ENCODE measurements at places on chromosomes 6 and 20. TPM values are rescaled to one million over a fixed set of nuclear protein-coding genes. Genes with fewer than 3 reads are reported as not detected.
A peak's percentile ranks its signal among the peaks of the same experiment; 100 is the strongest.

The FUT9 gene
- total RNA-seq, result not detected

GRCh38 chr6:134005800-134006199 lies 46.6 kb downstream of the SLC2A12 start:
- DNase-seq, result no peak

DNA sequence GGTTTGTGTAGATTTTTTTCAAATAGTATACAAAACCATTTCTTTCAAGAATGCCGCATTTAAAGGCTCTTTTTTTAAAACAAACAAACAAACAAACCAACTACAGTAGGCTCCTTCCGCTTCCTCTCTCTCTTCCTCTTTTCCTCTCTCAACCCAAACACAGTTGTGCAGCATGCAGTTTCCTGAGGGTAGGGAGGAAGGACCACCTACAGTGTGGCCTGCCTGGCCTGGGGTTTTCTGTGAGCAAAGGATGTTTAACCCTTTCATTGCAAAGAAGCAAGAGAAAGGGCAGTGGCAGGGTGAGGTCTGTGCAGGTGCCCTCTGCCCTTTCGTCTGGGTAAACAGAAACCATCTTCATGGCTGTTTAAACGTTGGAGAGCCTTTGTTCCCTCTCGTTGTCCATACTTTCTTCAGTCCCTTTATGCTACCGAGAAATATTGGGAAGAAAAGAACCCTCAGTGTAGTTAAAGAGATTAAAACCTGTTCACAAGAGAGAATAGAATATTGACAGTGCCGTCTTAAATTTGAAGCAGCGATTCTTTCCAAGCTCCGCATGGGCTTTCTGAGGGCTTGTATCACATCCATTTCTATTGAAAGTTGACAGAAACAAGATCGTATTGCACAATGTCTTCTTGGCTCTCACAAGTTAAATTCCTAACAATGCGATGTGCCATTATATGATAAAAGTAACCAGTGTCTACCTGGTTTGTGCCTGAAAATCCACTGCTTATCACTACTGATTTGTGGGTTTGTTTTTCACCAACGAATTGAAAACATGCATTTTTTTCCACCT lies 215.5 kb upstream of the SNX9 start:
- DNase-seq, result no peak

- no peak for DNase-seq
Observed at GRCh38 chr6:144697369-144697760, 412.2 kb downstream of the UTRN start.

The ATAT1 gene
- total RNA-seq, result 8.8 TPM

- no peak for DNase-seq
Observed at GRCh38 chr6:32562940-32563339, 26.7 kb downstream of the HLA-DRB1 start.

- DNase-seq, result peak; percentile 88
Observed at GRCh38 chr6:6008648-6009421, 2.1 kb upstream of the NRN1 start.

The PKIB gene
- 0.94 TPM for total RNA-seq

The OR2J3 gene
- total RNA-seq, result not detected

The HBS1L gene
- total RNA-seq, result 66.9 TPM

DNA sequence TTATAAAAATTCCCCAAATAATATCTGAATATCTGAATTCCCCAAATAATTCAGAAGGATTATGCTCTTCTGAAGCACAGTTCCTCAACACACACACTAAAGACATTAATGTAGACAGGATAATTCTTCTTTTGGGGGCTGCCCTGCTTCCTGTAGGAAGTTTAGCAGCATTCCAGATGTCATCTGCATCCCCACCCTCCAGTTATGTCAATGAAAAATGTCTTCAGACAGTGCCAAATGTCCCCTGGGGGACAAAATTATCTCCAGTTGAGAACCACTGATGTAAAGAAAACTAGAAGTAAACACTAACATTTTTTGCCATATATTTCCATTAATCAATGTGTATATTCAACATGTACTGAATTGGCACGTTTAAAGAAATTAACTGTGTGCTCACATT lies 25.9 kb upstream of the NAA20 start:
- no peak for DNase-seq

DNA sequence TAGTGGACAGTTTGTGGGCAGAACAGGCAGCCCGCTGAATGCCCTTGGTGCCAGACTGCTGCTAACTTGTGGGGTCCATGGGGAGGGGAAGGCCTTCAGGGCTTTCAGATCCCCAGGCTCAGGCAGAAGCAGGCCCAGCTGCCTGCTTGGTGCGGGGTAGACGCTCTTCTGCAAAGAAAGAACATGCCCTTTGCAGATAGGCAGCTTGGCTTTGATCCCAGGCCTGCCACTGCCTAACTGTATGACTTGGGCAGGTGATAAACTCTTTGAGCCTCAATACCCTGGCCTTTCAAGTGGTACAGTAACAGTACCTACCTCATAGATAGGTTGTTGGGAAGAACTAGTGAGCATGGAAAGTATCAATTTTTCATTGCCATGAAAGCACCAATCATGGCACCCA lies 28.4 kb downstream of the CHMP4B start:
- DNase-seq, result no peak

- DNase-seq, result no peak
Observed at GRCh38 chr6:10873374-10873773, 8.5 kb downstream of the GCM2 start.

DNA sequence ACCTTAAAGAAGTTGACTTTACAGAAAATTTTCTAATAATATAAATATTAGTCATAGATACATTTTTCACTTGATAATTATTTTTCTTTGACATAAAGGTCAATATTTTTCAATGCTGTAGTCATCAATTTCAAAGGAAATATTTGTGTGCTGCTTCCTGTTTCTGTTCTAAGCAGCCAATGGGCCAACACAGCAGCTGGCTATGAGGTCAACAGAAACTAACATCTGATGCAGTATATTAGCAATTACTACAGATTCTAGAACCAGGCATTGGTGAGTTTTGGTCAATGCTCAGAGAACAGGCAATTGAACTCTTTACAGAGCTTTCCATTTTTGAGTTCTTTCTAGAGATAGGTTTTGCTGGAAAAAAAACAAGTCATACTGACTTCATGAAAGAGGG lies 669.6 kb upstream of the NRSN1 start:
- DNase-seq, result no peak

GRCh38 chr6:1390133-1390945 lies 963 bp downstream of the FOXF2 start:
- peak; percentile 74 for DNase-seq
